ENCODE measurements at places on chromosomes 6 and 20.

DNA sequence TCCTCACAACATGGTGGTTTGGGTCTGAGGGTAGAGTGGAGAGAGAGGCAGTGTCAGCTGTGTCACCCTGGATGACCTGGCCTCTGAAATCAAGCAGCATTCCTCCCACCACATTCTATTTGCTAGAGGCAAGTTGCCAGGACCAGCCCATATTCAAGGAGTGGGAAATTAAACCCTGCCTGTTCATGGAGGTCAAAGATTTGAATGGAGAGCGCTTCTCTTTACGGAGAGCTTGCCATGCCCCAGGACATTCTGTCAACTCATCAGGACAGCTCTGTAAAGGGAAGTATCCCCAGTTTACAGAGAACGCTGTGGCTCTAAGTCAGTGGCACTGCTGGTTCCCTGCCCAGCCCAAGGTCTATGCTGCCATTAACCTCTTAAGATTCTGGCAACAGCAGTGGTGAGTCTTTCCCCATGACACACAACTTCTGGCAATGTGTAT, 90.0 kb upstream of the INSM1 start:
- DNase-seq = no peak

DNA sequence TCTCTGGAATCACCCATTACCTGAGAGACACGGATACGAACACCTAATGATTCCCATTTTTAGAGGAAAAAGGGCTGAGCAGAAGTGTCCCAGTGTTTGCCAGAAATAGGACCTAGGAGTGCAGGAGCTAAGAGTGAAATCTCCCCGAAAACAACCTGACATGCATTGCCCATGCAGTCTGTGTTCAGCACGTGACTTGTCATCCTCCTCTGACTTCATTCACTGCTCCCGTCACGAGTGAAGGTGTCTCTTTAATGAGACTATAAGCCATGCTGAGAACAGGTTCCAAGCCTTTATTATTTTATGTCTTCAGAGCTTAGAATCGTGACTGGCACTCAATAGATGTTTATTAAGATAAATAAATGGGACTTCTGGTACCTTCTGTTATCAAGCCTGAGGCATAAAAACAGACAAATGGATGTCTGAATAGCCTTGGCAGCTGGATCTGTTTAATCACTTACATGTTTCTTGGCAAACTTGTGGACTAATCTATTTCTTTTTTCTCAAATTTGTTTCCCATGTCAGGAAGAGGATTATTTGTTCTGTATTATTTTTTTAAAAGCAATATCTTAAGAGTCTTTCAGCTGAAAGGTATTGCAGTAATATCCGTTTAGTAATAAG, 3.7 kb upstream of the MLIP start:
- DNase-seq = no peak

- DNase-seq = no peak
Measured at GRCh38 chr6:37919417-37920157, 100.1 kb downstream of the ZFAND3 start.

DNA sequence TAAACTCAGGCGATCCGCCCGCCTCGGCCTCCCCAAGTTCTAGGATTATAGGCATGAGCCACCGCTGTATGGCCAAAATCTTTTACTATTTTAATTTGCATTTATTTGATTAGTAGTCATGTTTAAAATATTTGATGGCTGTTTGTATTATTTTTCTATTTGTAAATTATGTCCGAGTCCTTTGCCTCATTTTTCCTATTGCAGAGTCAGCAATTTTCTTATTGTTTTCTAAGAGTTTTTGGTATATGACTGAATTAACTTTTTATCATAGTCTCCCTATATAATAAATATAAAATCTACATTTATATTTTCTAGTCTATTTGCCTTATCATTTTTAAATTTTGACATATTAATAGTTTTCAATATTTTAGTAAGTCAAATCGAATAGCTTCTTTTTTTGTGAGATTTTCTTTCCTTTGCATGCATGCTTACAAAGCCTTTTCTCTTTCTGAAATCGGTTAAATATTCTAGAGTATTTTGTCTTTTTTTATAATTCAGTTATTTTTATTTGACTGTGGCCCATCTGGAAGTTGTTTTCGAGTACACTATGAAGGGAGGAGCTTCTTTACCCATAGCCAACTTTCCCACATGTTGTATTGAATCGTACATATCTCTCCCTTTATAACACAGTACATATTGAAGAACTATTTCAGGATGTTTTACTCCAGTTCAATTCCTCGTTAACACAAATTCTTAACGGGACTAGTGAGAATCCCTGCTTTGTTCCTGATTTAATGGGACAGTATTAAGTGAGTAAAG, 34.5 kb upstream of the RPS6KA2 start:
- no peak for DNase-seq

All from central memory CD4-positive, alpha-beta T cell (primary cell).